Nephron progenitor cell (in vitro differentiated cells): ENCODE measurements at places on chromosomes 4 and X.

- no peak for DNase-seq
Measured at GRCh38 chr4:30617836-30618235, 102.3 kb upstream of the PCDH7 start.

DNA sequence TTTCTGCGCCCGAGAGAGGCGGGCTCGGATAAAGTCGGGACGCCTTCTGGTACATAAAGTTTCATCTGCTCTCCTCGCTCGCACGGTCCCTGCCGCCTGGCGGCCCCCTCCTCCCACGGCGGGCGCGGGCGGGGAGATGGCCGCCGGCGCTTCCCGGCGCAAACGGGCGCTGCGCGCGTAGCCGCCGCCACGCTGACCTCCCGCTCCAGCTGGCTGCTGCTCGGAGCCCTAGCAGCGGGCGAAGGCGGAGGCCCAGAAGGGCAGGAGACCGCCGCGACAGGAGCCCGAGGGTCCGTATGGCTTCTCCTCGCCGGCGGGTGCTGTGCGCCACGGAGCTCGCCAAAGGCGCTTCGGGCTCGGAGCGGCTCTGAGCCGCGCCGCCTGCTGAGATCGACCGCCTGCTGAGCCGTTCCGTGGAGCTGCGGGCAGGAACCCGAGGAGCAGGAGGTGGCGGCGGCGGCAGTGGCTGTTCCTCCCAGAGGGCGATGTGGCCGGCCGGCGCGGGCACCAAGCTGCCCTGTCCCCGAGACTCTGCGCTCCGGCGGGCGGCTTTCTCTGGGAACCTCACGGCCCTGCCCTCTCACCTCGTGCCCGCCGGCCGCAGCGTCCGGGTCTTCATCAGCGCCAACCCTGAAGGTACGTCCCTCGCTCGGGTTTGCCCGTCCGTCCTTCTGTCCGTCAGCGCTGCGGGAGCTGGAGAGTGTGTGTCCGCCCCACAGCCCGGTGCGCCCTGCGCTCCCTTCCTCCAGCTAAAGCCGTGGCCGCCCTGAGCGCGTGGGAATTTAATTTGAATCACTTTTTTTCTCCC lies at the start of gene NWD2:
NWD2 (plus strand) TSS at position 161 of the 808 bp plus-strand sequence; CDS start at position 486, 325 bp downstream.
- DNase-seq = peak; percentile 69

DNA sequence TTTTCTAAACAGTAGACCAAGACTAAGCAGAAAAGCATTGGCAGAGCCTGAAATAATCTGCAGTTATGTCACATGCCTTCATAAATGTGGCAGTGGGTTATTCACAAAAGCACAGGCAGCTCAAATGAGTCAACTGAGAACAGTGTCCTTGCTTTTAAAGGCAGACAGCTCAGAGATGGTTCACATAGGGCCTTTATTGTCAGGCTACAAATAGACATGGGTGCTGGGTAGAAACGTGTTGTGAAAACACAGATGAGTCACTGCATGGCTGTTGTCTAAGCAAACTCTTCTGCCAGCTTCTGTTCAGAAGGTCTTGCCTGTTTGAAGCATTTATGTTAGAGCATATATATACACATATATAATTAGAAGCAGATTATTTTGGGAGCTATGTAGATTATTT lies 118.0 kb downstream of the SLC4A4 start:
- no peak for DNase-seq

DNA sequence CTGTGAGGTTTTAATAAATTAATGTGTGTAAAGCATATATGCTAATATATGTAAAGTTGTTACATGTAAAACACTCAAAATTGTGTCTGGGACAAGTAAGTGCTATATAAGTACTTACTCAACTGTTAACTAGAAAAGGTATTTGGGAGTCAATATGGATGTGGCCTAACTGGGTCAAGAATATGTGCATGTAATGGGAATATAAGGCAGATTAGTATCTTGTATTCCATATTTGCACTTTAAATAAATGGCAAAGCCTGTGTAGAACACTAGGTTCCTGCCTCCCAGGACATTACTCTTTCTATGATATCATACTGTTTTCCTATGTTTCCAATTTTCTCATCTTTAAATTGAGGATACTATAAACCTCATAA lies 270.6 kb downstream of the FBXO8 start:
- no peak for DNase-seq

DNA sequence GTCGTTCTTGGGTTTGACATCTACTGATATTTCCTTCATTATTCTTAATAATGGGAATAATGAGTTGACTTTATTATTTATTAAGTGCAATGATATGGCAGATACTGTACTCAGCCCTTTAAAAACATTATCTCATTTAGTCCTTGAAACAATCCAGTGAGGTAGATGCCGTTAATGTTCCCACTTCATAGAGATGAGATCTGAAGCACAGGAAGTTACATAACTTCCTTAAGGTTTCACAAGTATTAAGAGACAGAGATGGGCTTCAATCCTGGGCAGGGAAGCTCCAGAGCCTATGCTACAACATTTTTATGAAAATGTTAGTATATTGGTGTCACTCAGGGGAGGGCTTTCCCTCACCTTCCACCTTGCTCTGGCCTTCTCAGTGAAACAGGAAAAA lies 9.7 kb upstream of the KLHL13 start:
- no peak for DNase-seq

DNA sequence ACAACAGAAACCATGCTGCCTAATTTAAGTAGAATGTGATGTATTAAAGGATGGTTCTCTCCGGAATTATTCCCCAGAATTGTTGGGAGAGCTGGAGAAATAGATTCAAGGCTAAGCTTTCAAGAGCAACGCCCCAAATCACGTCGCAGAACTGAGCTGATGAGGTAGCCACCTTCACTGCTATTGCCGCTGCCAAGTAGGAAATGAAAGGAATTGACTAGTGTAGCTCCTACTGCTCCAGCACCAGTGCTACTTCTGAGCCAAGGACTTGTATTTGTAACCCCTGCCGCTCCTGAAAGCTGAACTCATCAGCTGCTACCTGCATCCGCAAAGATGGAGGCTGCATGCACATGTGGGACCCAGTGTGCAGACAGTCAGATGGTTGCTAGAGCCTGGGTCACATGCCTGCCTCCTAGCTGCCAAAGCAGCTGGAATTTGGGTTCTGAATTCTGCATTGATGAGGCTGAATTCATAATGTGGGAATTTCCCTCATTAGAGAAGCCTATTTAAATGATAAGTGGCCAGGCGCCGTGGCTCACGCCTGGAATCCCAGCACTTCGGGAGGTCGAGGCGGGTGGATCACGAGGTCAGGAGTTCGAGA lies 173.9 kb downstream of the PDGFRA start:
- no peak for DNase-seq

- no peak for DNase-seq
Measured at GRCh38 chr4:169225058-169225751, 45.6 kb downstream of the SH3RF1 start.

GRCh38 chr4:139603576-139604410 lies 47.8 kb upstream of the SETD7 start:
- peak; percentile 37 for DNase-seq

DNA sequence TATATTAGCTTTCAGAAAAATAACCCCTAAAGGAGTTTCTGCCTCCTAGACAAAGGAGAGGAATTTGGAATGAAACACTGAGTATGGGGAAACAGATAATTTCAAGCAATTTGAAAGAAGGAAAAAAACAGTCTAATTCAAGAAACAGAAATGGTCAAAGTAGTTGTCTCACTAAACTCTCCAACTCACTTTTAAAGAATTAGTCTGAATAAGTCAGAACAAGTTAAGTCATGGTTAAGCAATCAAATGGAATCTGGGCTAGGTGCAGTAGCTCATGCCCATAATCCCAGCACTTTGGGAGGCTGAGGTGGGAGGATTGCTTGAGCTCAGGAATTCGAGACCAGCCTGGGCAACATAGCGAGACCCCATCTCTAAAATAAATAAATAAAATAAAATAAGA lies 95.7 kb upstream of the GRIA3 start:
- no peak for DNase-seq

DNA sequence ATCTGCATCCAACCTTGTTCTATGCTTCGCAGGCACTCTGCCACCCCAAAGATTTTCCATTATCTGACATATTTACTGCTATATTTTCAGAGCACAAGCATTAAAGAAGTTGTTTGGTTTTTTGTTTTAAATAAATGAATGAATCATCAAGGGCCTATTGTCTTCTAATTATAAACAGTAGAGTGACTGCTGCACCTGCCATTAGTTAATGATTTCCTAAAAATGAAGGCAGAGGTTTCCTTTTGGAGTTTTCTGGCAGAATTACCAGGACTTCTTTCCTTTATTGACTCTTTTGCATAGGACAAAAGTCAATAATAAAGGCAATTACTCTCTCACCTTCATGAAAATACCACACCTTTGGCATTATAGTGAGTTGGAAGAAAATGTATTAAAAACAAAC lies 238.1 kb downstream of the INPP4B start:
- DNase-seq = no peak

GRCh38 chrX:70169281-70169680 lies 8.0 kb upstream of the DGAT2L6 start:
- no peak for DNase-seq

- no peak for DNase-seq
Measured at GRCh38 chr4:188434643-188435042, 295.4 kb downstream of the TRIML1 start.

DNA sequence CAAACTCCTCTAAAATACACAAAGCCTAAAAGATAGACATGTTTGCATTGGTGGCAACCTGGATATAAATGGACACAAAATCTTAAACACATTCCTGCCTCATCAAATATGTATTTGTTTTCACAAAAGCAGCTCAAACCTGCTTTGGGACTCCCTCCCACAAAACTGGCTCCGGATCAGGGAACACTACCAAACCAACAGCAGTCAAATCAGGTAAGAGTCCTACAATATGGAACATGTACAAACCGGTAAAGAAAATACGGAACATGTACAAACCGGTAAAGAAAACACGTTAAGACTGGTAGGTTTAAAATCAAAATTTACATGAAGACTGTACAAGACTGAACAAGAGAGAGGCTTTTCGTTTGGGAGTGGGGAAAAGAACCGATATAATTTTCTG lies 4.3 kb downstream of the AMTN start:
- no peak for DNase-seq

- no peak for DNase-seq
Measured at GRCh38 chr4:71732706-71733105, 51.2 kb downstream of the GC start.

- no peak for DNase-seq
Measured at GRCh38 chrX:150449313-150449712, 86.2 kb downstream of the MAMLD1 start.

GRCh38 chrX:16796298-16796697 lies 10.0 kb downstream of the TXLNG start:
- DNase-seq = no peak
